ENCODE measurements at places on chromosomes 7 and 10.

GRCh38 chr10:118844731-118845521 is 90.2 kb upstream of the CACUL1 start:
- DNase-seq, result no peak

GRCh38 chr7:18037609-18038008 is 10.0 kb upstream of the PRPS1L1 start:
- DNase-seq, result no peak

DNA sequence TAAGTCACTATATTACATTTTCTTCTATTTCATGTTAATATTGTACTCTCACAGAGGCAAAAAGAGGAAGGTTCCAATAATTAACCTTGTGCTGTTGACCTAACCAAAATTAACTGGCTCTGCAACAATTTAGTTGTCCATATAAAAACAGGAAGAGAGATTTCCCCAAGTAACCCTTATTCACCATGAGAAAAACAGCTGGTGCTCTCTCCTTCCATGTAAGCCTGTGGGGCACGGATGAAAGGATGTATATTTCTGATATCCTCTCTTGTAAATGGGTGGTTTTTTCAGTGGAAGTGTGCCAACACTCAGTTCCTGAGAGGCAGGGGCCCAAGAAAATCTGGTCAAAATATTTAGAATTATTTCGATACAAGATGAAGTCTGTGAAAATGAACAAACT is 358.1 kb downstream of the CRPPA start:
- DNase-seq, result no peak

- peak; percentile 54 for DNase-seq
These were observed 33.8 kb downstream of the MAP3K8 start for GRCh38 chr10:30467651-30468338.

DNA sequence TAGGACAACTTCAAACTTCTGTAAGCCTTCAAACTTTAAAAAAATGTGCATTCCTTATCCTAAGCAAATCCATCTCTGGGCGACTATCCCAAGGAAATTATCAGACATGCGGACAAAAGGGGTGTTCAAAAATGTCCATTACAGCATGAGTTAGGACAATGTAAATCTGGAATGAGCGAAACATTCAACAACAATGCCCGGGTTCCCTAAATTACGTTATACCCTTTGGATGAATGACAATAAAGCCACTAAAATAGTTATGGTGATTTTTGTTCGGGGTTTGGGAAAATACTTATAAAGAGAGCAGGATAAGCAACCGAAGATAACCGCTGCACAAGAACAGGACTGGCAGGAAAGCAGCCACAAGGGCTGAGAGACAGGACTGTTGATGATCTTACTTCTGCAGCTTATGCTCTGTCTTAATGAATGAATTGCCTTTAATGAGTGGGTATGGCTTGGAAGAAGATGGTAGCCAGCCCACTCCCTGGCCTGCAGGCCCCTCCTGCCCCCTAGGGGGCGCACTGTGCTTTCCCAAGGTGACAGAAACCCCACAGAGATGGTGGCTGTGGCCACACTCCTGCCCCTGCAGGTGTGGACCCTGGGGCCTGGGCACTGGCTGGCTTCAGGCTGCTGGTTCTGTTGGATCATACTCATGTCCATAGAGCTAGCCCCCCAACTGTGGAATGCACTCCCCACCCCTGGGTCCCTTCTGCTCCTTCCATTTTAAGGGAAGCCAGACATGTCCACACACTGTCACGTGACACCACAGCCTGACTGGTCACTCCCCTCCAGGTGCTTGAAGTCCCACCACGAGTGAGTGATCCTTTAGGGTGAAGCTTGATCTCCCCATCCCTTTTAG is 45.0 kb downstream of the ZCCHC24 start:
- peak; percentile 83 for DNase-seq
